ENCODE measurements at places on chromosomes 1 and 21. TPM values are rescaled to one million over a fixed set of nuclear protein-coding genes. Genes with fewer than 3 reads are reported as not detected.

ATP5PF gene
- 245 TPM for total RNA-seq

RAP1GAP gene
- 10.7 TPM for total RNA-seq

TRAF3IP3 gene
- total RNA-seq: not detected

OVAAL gene
- 0.10 TPM for total RNA-seq

FBLIM1 gene
- total RNA-seq: 19.6 TPM

GPR137B gene
- 16.7 TPM for total RNA-seq

Measured in A549 treated with Hydrocortisone at 1 μM for 4 hours (cell line).